ENCODE measurements at places on chromosomes 5 and 9.

GRCh38 chr9:113246928-113247327, 25.6 kb downstream of the SLC31A1 start:
- DNase-seq, result no peak

DNA sequence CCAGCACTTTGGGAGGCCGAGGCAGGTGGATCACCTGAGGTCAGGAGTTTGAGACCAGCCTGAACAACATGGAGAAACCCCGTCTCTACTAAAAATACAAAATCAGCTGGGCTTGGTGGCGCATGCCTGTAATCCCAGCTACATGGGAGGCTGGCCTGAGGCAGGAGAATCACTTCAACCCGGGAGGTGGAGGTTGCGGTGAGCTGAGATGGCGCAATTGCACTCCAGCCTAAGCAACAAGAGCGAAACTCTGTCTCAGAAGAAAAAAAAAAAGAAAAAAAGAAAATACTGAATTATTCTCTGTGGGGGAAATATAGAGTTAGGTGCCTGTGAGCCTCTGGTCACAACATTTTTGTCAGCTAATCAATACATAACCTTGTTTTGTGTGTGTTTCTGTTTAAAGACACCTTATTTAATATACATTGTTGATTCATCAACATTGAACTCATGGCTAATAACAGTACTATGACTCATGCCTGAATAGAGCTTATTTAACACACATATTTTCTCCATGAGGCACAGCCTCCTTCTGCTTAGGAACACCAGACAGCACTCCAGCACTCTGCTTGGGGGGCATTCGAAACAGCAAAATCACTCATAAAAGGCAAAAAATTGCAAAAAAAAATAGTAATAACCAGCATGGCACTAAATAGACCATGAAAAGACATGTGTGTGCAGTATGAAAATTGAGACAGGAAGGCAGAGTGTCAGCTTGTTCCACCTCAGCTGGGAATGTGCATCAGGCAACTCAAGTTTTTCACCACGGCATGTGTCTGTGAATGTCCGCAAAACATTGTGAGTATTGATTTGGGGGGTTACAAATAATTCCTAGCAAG, at the start of gene IL31RA:
IL31RA (plus strand) TSS at position 519 of the 836 bp plus-strand sequence; CDS start at position 733, 214 bp downstream.
- DNase-seq, result peak; percentile 45

DNA sequence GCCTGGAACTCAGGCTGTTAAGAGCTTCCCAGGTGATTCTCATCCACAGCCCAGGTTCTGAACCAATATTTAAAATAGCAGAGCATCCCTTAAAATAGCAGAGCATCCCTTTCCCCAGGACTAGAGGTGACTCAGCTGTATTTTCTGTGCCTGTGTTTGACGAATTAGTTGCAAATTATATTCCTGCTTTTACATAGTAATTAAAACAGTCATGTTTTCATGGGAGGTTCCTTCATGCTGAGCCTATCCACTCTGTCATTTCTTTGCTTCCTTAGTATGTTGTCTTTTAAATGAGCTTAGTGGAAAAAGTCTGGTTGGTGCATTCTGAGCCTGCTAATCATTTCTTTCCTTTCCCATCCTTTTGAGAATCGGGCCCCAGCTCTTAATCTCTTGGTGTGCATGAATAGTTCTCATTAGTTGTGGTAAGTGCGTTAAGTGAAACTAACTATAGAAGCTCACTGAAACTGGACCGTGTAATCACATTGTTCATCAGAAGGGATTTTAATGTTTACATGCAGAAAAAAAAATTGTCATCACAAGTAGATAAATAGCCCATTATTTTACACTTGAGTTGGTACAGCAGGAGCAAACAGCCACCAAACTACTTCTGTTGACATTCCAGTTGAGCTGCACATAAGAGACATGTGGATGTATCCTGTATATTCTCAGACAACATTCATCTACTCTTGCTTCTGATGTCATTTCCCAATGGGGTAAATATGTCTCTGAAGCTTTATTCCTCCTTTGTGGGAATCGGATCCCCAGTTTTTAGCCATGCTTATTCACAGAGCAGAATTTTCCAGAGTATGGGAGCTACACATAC, 596.9 kb upstream of the WWC1 start:
- DNase-seq, result no peak

DNA sequence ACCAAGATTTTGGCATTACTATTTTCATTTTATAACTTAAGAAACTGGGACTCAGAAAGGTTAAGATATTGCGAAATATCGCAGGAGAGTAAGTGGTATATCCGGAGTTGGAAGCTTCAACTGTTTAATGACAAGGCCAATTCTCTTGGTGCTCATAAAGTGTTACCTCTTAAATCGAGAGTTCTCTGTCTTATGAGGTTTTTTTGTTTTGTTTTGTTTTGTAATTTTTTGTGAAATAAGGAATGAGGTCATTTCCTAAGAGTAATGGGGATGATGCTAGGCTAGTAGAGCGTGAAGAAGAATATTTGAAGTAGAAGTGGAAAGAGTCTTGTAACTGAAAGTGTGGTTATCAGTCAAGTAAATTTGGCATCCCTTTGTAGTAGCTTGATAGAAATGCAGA, 183.2 kb upstream of the DAB2 start:
- DNase-seq, result no peak

DNA sequence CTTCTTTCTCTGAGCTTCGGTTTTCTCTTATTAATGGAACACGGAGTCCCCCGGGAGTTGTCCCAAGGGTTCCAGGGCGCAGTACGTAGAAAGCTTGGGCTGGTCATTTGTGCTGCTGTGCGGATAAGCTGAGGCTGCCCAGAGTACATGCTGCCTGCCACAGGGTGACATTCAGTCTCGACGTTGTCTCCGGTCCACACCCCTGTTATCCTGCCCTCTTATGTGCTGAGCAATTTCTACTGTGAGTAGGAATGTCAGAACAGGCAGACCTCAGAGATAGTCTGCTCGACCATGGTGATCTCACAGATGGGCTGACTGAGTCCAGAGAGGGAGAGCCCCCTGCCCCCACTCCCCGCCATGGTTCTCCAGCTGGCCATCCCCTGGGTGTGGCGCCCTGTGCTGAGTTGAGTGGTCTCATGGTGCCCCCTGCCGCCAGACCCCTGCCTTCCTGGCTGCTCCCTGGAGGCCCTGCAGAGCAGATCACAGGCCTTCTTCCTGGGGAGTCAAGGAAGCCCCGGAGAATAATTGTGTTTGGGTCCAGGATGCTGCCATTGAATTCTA, 124.0 kb downstream of the RGS3 start:
- no peak for DNase-seq

DNA sequence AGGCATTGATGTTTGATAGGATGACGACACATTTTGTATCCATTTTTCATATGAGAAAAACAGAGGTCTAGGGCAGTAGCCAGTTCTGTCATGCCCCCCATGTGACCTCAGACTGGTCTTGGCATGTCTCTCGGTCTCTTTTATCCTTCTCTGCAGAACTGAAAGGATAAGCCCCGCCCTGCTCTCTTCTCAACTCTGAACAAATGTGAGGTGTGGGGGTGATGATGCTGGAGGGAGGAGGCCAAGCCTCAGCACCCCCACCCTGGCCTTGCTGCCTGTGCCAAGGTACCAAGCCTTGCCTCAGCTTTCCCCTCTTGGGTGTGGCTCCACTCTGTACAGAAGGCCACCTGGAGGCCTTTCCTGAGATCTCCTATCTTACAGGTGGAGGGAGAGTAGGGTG, 19.5 kb upstream of the CRB2 start:
- no peak for DNase-seq

- DNase-seq, result no peak
These were observed 82.5 kb upstream of the LMNB1 start for GRCh38 chr5:126694403-126694802.

- no peak for DNase-seq
These were observed 14.0 kb upstream of the CFAP95 start for GRCh38 chr9:69806627-69807026.
